ENCODE measurements at places on chromosomes 6 and 20. TPM values are rescaled to one million over a fixed set of nuclear protein-coding genes. Genes with fewer than 3 reads are reported as not detected.

Gene PDE7B
- polyA plus RNA-seq, result 7.2 TPM

DNA sequence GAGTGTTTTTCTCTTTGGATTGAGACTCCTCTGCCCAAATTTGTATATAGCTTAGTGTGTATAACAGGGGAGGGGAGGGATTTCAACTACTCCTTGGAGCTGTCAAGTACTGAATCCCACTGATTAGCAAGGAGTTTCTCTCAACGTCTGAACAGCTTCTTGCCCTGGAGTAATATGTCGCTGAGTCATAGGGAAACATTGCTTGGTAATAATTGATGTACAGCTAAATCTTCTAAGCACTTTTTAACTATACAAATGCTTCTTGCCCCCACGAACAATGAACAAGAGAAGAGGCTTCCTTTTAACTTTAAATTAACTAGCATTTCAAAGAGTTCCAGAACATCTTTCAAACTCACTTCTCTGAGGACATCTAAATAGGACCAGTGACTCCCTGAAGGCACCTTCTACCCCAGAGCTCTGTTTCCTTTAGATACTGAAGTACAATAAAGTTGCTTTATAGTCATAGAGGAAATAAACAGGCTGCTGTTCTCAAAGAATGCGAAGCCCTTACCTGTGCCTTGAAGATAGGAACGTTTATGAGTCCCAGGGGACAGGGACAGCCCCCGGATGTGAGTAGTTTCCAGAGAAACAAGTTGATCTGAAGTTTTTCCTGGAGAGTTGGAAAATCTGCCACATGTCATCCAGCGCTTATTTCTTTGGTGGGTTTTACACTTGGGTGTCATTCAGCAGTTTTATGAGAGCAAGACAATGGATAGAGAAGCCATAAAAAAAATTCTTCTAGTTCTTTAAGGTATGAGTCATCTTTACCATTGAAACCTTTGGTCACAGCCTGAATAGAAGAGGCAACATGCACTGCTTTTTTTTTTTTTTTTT is 462.5 kb upstream of the BTBD3 start:
- no peak for DNase-seq

DNA sequence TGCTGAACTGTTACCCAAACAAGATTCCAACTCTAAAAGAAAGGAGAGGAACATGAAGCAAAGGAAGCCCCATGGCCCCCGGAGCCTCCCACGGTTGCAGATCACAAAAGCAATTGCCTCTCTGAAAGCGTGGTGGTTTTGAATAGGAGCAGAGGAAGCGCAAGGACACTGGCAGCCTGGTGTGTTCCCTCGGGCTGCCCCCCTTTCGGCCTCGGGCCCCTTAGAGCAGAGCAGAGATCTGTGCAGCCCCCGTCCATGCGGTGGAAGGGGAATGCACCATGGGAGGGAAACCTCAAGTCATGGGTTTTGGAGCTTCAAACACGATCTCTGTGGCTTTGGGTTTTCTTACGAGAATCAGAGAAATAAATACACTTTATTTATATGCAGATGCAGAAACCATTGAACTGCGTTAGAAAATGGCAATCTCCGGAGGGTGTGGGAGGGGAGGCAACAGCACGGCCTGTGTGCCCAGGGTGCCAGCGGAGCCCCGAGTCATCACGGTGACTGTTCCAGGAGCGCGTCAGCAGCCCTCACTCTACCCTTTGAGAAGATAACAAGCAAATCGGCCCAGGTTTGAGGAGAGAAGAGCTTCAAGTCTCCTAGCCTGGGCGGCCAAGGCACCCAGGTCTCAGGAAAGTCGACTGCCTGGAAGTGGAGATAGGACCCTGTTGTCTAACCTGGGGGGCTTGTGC is 20.5 kb downstream of the FOXF2 start:
- DNase-seq, result no peak

- DNase-seq, result no peak
These were observed 303.9 kb downstream of the GMDS start for GRCh38 chr6:1941534-1941933.

DNA sequence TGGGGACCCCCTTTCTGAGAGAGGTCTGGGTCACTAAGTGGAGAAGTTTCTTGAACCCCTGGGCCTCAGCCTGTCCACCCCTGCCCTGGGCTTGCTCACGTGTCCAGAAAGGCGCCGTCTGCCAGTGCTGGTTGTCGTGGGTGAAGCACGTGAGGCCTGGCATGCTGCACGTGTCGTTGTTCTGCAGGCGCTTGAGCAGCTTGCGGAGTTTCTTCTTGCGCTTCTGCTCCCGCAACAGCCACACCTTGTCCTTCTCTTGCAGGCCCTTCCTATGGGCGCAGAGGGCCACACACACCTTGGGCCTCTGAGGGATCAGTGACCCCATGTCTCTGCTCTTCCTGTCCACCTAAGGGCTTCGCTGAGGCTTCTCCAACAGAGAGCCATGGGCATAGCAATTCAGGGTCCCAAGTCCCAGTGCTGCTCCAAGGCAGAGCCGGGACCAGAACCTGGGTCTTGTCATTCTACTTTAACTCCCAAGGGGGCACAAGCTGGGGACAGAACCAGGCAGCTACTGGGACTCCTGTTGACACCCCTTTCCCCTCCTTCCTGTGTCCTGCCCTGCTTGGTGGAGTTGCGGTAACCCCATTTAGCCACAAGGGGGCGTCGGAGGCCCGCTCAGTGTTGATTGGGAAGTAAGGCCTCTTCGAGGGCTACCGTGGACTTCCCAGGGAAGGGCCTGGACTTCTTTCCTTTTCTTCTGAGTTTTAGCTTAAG is 121.8 kb downstream of the SULF2 start:
- no peak for DNase-seq

All from left renal cortex interstitium (tissue), 4 donors.